ENCODE measurements at places on chromosomes 4 and X. TPM values are rescaled to one million over a fixed set of nuclear protein-coding genes. Genes with fewer than 3 reads are reported as not detected.

DNA sequence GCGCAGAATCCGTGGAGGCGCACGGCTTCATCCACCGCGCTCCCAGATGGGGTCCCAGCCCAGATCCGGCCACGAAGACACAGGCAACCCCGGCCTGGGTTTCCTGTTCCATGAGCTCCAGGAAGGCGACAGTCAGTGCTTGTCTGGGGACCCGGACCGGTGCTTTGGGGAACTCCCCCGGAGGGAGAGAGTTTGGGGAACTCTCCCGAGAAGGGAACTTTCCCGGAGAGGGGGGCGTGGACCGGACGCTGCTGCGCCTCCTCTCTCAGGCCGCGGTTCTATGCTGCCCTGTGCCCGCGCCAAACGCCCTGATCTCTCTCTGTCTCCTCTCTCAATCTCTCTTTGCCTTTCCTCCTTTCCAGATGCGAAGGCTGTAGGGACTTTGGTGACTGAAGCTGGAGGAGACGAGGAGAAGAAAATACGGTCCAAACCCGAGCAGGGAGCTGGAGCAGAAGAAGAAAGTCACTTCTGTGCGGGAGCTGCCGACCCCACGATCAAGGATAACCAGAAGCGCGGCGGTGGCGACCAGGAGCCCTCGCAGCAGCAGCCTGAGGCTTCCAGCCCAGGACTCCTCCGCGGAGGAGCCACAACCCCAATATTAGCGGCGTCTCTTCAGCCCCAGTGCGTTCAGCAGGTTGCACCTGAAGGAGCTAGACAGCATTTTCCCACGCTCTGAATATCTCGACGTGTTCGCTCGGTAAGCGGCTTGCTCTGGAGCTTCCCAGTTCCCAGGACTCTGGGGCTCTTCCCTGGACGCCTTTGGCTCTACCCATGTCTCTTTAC lies 47.6 kb upstream of the NKAP start:
- no peak for DNase-seq

DNA sequence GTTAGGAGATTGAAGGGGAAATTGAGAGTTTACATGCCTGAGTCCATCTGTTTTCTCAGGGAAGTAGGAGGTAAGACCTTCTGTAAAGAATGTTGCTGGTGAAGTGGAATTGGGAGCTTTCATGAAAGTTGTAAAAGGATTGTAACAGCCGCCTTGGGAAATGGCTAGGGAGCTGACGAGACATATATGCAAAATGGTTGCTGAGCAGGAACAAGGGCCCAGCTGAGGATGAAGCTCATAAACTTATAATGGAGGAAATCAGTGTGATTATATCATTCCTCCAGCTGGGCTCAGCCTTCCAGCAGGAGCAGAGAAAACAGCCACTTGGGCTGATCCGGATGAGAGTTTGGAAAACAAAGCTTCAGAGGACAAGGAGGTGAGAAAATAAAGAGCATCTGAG lies 208.7 kb downstream of the MAPK10 start:
- no peak for DNase-seq

DNA sequence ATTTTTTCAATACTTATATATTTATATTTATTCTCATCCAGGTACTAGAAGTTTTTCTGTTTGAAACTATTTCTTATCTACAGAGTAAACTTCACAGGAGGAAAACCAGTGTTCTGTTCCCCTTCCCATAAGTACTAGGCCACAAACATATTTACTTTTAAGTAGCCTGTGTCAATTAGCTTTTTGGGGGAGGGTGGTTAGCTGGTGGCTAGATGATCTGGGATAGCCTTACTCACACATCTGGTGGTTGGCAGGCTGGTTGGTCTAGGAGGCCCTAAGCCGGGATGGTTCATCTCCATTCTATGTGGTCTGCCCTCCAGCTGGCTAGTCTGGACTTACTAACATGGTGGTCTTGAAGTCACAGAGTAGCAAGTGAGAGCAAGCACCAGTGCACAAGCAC lies 6.2 kb downstream of the JADE3 start:
- no peak for DNase-seq

- no peak for DNase-seq
Measured at GRCh38 chr4:123874063-123874462, 477.5 kb downstream of the SPRY1 start.

DNA sequence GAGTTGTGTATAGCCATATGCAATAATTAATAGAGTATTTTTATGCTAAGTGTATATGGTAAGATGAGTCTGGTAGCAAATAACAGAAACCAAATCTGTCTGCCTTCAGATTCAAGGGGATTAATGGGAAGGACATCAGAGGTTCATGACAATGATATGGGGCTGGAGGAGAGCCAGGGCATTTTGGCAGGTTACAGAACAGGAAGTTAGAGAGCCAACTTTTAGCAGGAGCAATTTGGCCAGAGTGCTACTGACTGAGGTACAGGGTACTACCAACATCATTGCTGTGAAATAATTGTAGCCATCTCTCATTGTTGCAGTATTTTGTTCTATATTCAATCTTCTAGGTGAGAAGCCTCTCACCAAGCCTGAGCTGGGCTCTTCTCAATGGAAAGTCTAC lies 210.9 kb upstream of the FAM47A start:
- DNase-seq = no peak

GRCh38 chr4:162154862-162155540 lies 8.8 kb downstream of the FSTL5 start:
- no peak for DNase-seq

GRCh38 chrX:42021058-42021457 lies 97.7 kb upstream of the CASK start:
- DNase-seq = no peak

- DNase-seq = no peak
Measured at GRCh38 chr4:184596617-184597185, 52.5 kb downstream of the CASP3 start.

GRCh38 chrX:4322916-4323315 lies 609.5 kb upstream of the PRKX start:
- DNase-seq = no peak

The USP17L12 gene
- not detected for total RNA-seq

The EVC2 gene
- 11.0 TPM for total RNA-seq

The SMIM10L2A gene
- total RNA-seq = 27.5 TPM

The ITIH6 gene
- not detected for total RNA-seq

The ARMCX2 gene
- 59.7 TPM for total RNA-seq

The MBNL3 gene
- 12.9 TPM for total RNA-seq

The IGBP1 gene
- total RNA-seq = 67.3 TPM

Data from mammary epithelial cell (primary cell).